Left ventricle myocardium inferior (tissue), 1 donor: ENCODE measurements at places on chromosomes 4 and X. TPM values are rescaled to one million over a fixed set of nuclear protein-coding genes. Genes with fewer than 3 reads are reported as not detected.

WDFY3 gene
- 48.7 TPM for total RNA-seq

SOWAHB gene
- total RNA-seq, result not detected

EDA2R gene
- 1.7 TPM for total RNA-seq

GAB3 gene
- 14.8 TPM for total RNA-seq

RPS3A gene
- total RNA-seq, result 1,043 TPM

BGN gene
- 84.3 TPM for total RNA-seq

MUC7 gene
- not detected for total RNA-seq

- H3K36me3 ChIP-seq, result peaks cover 25% of the 10 kb centered on the region
- H3K27me3 ChIP-seq, result no peaks in the 10 kb centered on the region
- DNase-seq, result peak; percentile 87
- peak overlapping the region; percentile 99 for H3K27ac ChIP-seq
Observed at GRCh38 chrX:154398668-154399526, 720 bp downstream of the RPL10 start.

GRCh38 chrX:150683536-150684146 lies 9.6 kb upstream of the MTMR1 start:
- H3K4me3 ChIP-seq, result no peak overlapping the region
- no peaks in the 10 kb centered on the region for H3K27me3 ChIP-seq
- no peak for DNase-seq
- no peak overlapping the region for H3K27ac ChIP-seq
- H3K36me3 ChIP-seq, result no peaks in the 10 kb centered on the region

DNA sequence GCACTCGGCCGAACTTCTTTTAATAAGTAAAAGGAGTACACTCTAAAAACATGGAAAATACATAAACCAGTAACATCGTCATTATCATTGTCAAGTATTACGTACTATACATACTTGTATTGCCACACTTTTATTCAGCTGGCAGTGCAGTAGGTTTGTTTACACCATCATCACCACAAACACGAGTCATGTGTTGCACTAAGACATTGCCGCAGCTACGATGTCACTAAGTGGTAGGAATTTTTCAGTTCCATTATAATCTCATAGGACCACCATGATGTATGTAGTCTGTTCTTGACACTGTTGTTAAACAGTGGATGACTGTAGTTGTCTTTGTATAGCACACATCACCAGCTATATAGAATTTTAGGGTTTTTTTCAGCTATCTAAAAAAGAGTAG lies 48.0 kb upstream of the TMEM131L start:
- no peaks in the 10 kb centered on the region for H3K4me1 ChIP-seq
- no peaks in the 10 kb centered on the region for H3K27me3 ChIP-seq
- no peak for DNase-seq
- H3K27ac ChIP-seq, result no peak overlapping the region

- H3K36me3 ChIP-seq, result no peaks in the 10 kb centered on the region
- peaks cover 49% of the 10 kb centered on the region for H3K4me1 ChIP-seq
- DNase-seq, result no peak
- H3K4me3 ChIP-seq, result no peak overlapping the region
- H3K27me3 ChIP-seq, result no peaks in the 10 kb centered on the region
- H3K27ac ChIP-seq, result peak overlapping the region; percentile 62
Observed at GRCh38 chr4:119729835-119730670, 101.4 kb upstream of the PDE5A start.

- no peak for DNase-seq
- peaks cover 28% of the 10 kb centered on the region for H3K4me1 ChIP-seq
- H3K4me3 ChIP-seq, result peak overlapping the region; percentile 83
- peak overlapping the region; percentile 94 for H3K27ac ChIP-seq
- H3K36me3 ChIP-seq, result peaks cover 31% of the 10 kb centered on the region
- H3K27me3 ChIP-seq, result no peaks in the 10 kb centered on the region
Observed at GRCh38 chr4:121800638-121800960, 524 bp upstream of the EXOSC9 start.

GRCh38 chr4:7355795-7356194 lies 78.9 kb downstream of the PSAPL1 start:
- H3K4me3 ChIP-seq, result no peak overlapping the region
- H3K27me3 ChIP-seq, result no peaks in the 10 kb centered on the region
- no peaks in the 10 kb centered on the region for H3K36me3 ChIP-seq
- H3K27ac ChIP-seq, result no peak overlapping the region
- DNase-seq, result no peak

- H3K4me3 ChIP-seq, result no peak overlapping the region
- peak overlapping the region; percentile 57 for H3K27ac ChIP-seq
- H3K27me3 ChIP-seq, result no peaks in the 10 kb centered on the region
- H3K4me1 ChIP-seq, result no peaks in the 10 kb centered on the region
- no peak for DNase-seq
Observed at GRCh38 chr4:26140150-26140898, 180.5 kb upstream of the RBPJ start.

- H3K4me1 ChIP-seq, result peaks cover 19% of the 10 kb centered on the region
- peak; percentile 62 for DNase-seq
- H3K4me3 ChIP-seq, result no peak overlapping the region
Observed at GRCh38 chr4:1748465-1748995, 27.2 kb downstream of the TACC3 start.

DNA sequence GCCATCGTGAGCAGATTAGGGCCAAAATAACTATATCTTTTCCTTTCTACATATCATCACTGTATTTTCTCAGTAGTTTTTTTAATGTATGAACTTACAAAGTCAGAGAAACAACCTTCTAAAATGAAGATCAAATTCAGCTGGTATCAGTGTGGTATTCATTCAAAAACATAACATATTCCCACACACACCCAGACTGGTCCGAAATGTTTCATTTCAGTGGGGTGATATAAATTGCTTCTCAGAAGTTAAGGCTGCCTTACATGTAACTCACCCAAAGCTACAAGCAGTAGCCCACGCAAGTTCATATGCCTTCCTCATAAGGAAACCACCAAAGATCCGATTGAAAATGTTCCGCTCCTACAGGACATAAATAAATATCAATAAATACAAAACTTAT lies 37.8 kb downstream of the ACOT9 start:
- H3K4me1 ChIP-seq, result no peaks in the 10 kb centered on the region
- DNase-seq, result no peak
- no peak overlapping the region for H3K27ac ChIP-seq
- H3K4me3 ChIP-seq, result no peak overlapping the region
- H3K36me3 ChIP-seq, result peaks cover 60% of the 10 kb centered on the region
- no peaks in the 10 kb centered on the region for H3K27me3 ChIP-seq

DNA sequence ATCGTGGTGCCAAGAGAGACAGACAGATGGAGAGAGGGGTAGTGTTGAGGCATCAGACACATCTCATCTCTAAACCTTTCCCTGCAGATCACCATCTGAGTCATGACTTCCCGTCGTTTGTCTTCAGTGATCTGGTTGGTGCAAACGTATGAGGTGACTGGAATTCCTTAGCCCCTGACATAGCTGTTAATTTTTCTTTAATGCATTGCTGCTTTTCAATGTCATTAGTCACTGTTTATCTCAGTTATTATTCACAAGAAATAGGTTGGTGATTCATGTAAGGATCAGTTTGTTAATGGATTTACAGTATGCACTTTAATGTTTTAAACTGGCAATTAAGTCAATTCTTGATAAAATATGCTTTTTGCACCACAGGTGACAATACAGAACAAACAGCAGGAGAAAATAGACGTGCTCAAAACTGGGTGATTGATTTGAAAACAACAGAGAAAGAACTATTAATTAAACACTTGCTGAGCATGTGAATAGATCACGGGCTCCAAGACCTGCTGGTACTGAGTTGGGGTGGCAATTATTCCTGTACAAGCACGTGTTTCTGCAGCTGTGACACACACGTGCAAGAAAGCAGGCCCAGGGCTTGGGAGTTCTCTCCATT lies 1.3 kb upstream of the TMEM154 start:
- no peaks in the 10 kb centered on the region for H3K36me3 ChIP-seq
- no peak overlapping the region for H3K4me3 ChIP-seq
- no peak for DNase-seq

DNA sequence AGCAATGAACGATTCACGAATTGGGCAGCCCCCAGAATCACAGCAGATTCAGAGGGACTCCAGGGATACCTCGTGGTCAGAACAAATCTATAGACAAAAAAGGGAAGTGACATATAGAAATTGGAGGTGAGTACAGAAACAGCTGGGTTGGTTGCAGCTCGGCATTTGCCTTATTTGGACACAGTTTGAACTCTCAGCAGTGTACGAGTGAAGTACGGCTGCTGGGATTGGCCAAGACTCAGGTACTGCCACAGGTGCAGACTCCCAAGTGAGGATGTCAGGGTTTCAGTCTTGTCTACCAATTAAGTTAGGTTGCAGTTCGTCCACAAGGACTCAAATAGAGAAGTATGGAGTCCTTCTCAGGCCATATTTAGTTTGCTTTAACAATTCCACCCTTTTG lies 28.2 kb downstream of the HTT-AS start:
- H3K4me1 ChIP-seq, result peaks cover 28% of the 10 kb centered on the region
- no peaks in the 10 kb centered on the region for H3K36me3 ChIP-seq
- H3K4me3 ChIP-seq, result no peak overlapping the region
- no peak for DNase-seq
- H3K27me3 ChIP-seq, result no peaks in the 10 kb centered on the region
- no peak overlapping the region for H3K27ac ChIP-seq

DNA sequence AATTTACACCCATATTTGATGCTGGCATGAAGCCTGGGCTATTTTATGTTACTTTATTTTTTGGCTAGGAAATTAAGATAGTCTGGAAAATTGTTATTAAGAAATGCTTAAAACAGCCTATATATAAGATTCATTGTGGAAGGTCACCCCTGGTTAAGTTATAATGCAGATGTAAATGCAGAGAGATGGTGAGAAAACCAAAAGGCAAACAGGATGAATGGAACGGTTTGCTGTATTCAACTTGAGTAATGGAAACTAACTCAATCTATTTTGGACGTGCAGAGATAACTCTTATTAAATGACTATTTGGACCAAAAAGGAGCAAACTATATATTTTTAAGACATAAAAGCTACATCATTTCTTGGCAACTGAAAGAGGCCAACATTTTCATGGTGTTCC lies 446.3 kb upstream of the FRG1 start:
- H3K4me3 ChIP-seq, result no peak overlapping the region
- no peaks in the 10 kb centered on the region for H3K36me3 ChIP-seq
- H3K4me1 ChIP-seq, result no peaks in the 10 kb centered on the region
- DNase-seq, result no peak

DNA sequence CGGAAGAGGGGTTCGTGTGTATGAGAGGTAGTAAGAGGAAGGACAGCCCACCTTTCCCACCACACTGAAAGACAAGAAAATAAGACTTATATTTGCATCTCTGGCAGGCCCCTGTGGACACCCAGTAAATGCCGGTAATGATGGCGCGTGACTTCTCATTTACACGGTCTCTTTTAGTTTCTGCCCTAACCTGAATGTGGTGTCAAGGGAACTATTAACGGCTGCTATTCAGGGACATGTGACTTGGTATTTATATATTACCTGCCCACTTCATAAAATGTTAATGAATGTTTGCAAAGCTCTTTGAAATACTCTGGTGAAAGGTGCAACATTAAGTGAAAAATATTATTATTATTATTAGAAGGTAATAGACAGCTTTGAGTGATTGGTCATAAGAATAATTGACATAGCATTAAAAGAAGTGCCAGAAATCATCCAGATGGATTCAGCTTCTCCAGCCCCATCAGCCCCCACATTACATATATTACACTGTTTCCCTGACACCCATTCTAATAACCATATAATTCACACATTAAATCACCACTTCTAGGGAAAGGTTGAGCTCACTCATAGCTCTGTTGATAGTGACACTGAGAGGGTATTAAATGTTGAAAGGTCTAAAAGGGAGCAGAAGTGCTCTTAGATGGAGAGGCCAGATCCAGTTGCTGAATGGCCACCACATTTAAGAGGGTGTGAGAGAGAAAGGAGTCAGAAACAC lies 83.0 kb upstream of the BEND4 start:
- DNase-seq, result no peak
- no peak overlapping the region for H3K27ac ChIP-seq
- no peak overlapping the region for H3K4me3 ChIP-seq
- H3K36me3 ChIP-seq, result no peaks in the 10 kb centered on the region
- no peaks in the 10 kb centered on the region for H3K27me3 ChIP-seq
- H3K4me1 ChIP-seq, result no peaks in the 10 kb centered on the region

- H3K36me3 ChIP-seq, result no peaks in the 10 kb centered on the region
- H3K27me3 ChIP-seq, result no peaks in the 10 kb centered on the region
- H3K4me1 ChIP-seq, result peaks cover 7% of the 10 kb centered on the region
- H3K4me3 ChIP-seq, result no peak overlapping the region
- DNase-seq, result no peak
Observed at GRCh38 chr4:141140391-141141200, 7.3 kb upstream of the RNF150 start.

DNA sequence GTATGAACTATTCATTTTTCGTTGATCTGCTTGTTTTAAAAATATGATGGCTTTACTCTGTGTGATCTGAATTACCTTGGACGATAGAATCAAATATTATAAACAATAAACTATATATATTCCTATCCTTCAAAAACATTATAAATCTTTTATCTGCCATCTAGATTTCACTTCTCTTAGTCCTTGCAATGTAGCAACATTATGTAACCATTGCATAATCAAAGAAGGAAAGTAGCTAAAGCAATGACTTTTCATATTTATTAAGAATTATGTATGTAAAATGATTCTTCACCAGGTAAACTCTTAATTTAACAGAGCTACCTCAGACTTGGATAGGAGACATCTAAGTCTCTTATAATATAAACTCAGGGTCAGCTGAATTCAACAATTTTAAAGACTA lies 210.5 kb downstream of the ADAMTS3 start:
- no peak overlapping the region for H3K27ac ChIP-seq
- no peaks in the 10 kb centered on the region for H3K27me3 ChIP-seq
- H3K4me3 ChIP-seq, result no peak overlapping the region
- H3K4me1 ChIP-seq, result no peaks in the 10 kb centered on the region

- H3K27me3 ChIP-seq, result no peaks in the 10 kb centered on the region
- H3K4me1 ChIP-seq, result peaks cover 35% of the 10 kb centered on the region
- H3K36me3 ChIP-seq, result no peaks in the 10 kb centered on the region
- H3K4me3 ChIP-seq, result peak overlapping the region; percentile 80
- peak overlapping the region; percentile 94 for H3K27ac ChIP-seq
Observed at GRCh38 chrX:118346258-118347094, 570 bp downstream of the WDR44 start.

DNA sequence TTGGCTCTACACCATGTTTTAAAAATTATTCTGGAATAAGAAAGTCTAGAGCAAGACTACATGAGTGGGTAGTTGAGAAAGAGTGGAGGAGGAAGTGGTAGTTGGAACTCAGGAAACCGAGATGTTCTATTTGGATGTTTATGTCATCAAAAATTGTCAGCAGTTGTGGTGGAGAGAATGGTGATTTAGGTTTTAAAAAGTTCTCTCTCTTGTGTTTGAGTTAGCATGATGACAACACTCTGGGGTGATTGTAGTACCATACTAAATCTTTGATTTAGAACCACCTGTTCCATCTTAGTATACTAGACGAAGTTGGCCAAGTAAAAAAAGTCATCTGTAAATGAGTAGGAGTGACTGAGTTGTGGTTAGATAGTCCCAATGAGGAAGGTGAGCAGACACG lies 40.7 kb downstream of the KLHL2 start:
- H3K27ac ChIP-seq, result no peak overlapping the region
- H3K4me3 ChIP-seq, result no peak overlapping the region
- DNase-seq, result no peak
- H3K4me1 ChIP-seq, result no peaks in the 10 kb centered on the region
- no peaks in the 10 kb centered on the region for H3K27me3 ChIP-seq
